ENCODE measurements at places on chromosomes 2 and 18.

- DNase-seq = no peak
These were observed 976.2 kb upstream of the CDH2 start for GRCh38 chr18:29153091-29153490.

DNA sequence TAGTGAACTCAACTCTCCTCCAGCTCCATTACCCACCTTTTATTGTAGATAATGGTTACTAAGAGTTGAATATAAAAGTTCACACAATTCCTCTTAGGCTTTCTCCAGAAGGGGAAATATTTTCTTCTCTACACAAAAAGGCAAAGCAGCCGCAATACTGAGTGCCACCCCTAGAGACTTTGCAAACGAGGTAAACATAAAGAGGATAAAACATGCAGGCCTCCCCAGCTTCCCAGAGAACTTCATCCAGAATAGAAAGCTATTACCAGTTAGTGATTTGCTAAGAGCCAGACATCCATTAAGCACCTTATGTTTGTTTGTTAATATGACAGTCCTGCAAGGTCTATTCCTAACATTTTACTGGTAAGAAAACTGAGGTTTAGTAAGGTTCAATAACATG lies 17.4 kb downstream of the ZNF521 start:
- no peak for DNase-seq

- no peak for DNase-seq
These were observed 29.7 kb downstream of the INPP5D start for GRCh38 chr2:233089851-233090250.

DNA sequence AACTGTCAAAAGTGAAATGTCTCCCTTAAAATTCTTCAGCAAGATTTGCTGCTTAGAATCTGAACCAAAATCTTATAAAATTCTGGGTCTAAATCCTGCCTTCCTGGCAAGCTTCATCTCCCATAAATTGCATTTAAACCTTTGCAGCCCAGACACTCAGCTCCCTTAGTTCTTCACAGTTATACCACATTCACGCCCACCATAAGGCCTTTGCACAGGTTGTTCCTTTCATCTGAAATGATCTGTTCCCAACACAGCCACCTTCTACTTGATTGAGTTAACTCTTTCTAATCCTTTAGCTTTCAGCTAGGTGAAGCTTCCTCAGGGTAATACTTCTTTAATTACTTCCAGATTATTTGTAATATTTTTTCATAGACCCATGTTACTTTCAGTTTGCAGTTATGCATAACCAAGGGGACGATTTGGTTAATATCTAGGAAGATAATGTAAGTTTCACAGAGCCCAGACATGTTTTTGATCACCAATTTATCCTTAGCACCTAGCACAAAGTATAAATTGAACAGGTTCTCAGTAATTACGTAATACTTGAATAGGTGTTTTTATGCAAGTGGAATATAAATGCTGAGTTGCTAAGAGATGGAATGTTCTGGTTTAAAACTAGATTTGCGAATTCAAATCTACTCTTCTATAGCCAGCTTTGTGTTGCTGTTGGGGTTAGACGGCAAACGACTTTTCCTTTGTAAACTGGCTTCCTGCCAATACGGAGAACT lies 779.7 kb upstream of the PKDCC start:
- no peak for DNase-seq

- DNase-seq = no peak
These were observed 36.0 kb downstream of the GCA start for GRCh38 chr2:162379719-162380580.

GRCh38 chr2:6822406-6822805 lies 43.3 kb downstream of the CMPK2 start:
- DNase-seq = no peak

DNA sequence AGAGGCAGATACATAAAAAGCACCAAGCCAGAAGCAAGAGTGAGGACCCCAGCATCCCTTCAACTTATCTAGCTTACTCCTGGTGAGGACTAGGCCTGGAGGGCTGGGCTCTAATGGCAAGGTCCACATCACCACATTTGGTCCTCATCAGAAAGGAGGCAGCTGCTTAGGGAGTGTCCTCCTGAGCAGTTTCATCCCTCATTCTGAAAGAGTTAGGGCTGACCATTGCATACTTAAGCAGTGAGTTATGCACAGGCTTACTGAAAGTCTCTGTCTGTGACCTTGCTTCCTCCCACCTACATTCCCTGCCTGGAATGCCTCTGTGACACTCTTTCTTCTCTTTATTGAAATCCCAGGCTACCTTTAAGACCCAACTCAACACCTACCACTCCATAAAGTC lies 301.8 kb upstream of the ACVR2A start:
- no peak for DNase-seq

- DNase-seq = no peak
These were observed 419.0 kb downstream of the FBXO15 start for GRCh38 chr18:73728657-73729056.

All from amygdala (tissue), 56 donors.